ENCODE measurements at places on chromosomes 1 and 21.

DNA sequence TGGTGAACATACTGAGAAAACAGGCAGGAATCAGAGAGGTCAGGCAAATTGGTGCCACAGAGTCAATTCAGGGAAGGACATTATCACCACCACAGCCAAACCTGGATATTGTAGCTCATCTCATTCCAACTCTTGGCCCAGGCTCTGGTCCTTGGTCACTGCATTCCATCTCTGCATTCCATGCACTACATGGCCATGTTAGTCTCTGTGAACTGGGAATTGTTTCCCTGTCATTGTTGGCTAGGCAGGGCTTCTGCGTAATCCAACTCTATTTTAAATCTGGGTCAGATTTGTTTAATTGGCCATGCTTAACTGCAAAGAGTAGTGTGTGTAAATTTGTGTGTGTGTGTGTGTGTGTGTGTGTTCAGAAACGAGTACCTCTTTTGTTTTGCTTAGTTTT lies 837.6 kb upstream of the ADAMTS5 start:
- no peak for DNase-seq

- DNase-seq = no peak
These were observed 1237.8 kb downstream of the NCAM2 start for GRCh38 chr21:22235866-22236590.

- no peak for DNase-seq
These were observed 75.8 kb downstream of the TRIM33 start for GRCh38 chr1:114435088-114435715.

DNA sequence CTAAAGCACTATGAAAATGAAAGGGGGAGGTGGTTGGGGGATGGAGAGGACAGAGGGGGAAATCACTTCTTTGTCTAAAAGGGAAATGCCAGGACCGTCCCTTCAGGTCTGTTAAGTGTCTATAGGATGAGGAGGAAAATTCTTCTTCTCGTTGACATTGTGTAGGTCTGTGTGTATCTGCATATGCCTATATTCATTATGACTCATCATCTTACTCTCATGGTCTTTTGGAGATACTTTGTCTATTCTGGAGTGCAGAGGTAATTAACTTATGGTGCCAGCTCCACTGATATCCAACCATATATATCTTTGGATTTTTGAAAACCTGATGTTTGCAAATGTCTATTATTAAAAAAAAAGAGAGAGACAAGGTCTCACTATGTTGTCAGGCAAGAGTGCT lies 143.7 kb downstream of the PBX1 start:
- DNase-seq = no peak

- DNase-seq = no peak
These were observed 88.2 kb upstream of the AKT3 start for GRCh38 chr1:243938208-243938607.

GRCh38 chr1:211833174-211833820 lies 2.7 kb upstream of the LPGAT1 start:
- peak; percentile 11 for DNase-seq

DNA sequence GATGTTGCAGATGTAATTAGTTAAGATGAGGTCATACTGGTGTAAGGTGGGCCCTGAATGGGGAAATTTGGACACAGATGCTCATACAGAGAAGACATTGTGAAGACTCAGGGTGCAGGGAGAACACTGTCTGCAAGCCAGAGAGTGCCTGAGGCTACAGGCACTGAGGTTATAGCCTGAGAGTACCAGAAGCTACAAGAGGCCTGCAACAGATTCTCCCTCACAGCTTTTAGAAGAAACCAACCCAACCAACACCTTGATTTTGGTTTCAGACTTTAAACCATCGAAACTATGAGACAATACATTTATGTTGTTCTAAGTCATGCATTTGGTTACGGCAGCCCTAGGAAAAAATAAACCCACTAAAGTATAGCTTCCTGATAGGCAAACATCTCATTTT lies 321.7 kb upstream of the USP25 start:
- DNase-seq = no peak

- no peak for DNase-seq
These were observed 21.7 kb upstream of the GRIK1 start for GRCh38 chr21:29961291-29962027.

DNA sequence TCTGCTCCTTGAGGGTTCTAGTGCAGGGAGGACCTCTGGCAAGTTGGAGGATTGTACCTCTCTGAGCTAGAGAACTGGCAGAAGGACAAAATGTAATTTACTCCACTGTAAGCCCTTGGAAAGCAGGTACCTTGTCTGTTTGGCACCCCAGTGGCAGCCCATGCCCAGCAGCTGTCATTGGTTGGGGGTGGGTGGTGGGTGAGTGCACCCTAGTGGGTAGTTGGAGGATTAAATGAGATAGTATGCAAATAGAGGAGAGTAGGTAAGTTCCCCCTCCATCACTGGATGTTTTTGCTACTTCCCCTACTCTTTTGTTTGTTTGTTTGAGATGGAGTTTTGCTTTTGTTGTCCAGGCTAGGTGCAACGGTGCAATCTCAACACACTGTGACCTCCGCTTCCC lies 69.8 kb downstream of the RYR2 start:
- DNase-seq = no peak

- DNase-seq = peak; percentile 36
These were observed 169.2 kb upstream of the SGIP1 start for GRCh38 chr1:66364578-66365391.

DNA sequence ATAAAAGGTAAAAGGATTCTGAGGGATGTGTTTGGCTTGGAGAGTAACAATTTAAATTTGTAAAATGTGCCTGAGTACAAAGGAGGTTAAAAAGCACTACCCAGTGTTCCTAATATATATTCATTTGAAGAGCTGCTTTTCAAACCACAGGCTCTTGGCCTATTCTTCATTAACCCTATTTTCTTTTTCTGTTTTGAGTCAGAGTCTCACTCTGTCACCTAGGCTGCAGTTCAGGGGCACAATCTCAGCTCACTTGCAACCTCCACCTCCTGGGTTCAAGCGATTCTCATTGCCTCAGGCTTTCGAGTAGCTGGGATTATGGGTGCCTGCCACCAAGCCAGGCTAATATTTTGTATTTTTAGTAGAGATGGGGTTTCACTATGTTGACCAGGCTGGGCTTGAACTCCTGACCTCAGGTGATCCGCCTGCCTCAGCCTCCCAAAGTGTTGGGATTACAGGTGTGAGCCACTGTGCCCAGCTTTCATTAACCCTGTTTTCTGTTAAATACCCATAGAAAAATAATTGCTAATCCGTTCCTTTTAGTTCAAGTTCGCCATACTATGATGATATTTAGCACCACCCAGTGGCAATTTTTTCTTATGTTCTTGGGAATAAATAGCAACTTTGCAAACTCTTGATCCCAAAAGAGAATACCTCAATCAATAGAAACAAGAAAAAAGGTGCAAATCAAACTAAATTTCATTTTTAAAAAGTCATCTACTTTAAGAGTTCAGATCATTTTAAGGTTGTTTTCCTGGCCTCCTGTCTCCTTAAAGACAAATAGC lies 30.5 kb downstream of the ZBTB8OS start:
- DNase-seq = no peak

- DNase-seq = no peak
These were observed 41.8 kb downstream of the GATAD2B start for GRCh38 chr1:153880962-153881361.

GRCh38 chr21:36425286-36425685 lies 40.1 kb downstream of the CHAF1B start:
- DNase-seq = no peak

DNA sequence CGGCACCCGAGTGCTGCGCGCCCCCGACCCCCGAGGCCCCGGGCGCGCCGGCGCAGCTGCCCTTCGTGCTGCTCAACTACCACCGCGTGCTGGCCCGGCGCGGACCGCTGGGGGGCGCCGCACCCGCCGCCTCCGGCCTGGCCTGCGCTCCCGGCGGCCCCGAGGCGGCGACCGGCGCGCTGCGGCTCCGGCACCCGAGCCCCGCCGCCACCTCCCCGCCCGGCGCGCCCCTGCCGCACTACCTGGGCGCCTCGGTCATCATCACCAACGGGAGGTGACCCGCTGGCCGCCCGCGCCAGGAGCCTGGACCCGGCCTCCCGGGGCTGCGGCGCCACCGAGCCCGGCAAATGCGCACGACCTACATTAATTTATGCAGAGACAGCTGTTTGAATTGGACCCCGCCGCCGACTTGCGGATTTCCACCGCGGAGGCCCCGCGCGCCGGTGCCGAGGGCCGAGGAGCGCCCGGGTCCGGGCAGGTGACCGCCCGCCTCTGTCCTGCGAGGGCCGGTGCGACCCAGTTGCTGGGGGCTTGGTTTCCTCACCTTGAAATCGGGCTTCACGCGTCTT lies 49.0 kb downstream of the SIM2 start:
- peak; percentile 40 for DNase-seq

DNA sequence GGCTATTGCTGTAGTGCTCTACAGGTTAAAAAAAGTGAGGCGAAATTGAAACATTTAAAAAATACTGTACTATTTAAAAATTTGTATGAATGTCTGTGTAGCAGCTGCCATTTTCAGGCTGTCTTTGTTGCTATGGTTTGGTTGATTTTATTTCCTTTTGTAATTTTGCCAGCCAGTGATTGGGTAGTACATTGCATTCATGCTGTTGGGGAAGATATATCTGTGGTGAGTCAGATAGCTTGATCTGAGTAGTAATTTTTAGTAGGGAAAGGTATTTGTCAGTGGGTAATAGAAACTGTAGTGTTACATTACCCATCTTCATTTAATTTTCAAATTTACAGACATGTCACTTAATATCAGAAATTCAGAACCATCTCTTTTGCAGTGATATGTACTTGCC lies 15.0 kb downstream of the NFIA start:
- DNase-seq = no peak

GRCh38 chr21:42000908-42001307 lies 9.3 kb downstream of the ZBTB21 start:
- DNase-seq = no peak

- peak; percentile 42 for DNase-seq
These were observed 7.0 kb upstream of the TNFRSF1B start for GRCh38 chr1:12159816-12160215.

DNA sequence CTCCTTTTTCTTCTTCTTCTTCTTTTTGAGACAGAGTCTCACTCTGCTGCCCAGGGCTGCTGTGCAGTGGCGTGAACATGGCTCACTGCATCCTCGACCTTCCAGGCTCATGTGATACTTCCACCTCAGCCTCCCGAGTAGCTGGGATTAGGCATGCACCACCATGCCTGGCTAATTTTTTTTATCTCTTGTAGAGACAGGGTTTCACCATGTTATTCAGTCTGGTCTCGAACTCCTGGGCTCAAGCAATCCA lies 13.0 kb upstream of the PADI1 start:
- no peak for DNase-seq

GRCh38 chr1:156836892-156837291 lies 20.2 kb upstream of the SH2D2A start:
- DNase-seq = no peak

DNA sequence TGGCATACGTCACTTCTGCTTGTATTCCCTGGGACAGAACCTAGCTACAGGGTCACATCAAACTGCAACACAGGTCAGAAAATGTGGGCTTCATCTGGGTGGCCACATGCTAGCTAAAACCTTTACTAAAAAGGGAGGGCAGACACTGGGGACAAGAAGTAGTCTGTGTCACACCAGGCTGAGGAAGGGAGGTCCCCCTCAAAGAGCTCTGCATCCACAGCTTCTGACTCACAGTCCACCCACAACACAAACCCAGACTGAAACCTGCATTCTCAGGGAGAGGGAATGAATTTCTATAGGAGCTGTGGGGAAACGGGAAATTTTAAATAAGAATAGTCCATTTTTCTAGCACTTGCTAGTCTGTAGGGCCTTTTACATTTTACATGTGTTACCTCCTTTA lies 16.2 kb downstream of the OLIG2 start:
- DNase-seq = no peak

GRCh38 chr1:172382990-172383389 lies 37.5 kb upstream of the C1orf105 start:
- no peak for DNase-seq

- DNase-seq = peak; percentile 75
These were observed at the start of gene RAB4A for GRCh38 chr1:229270547-229271447. Gene RAB4A, plus strand, starts transcription at chr1:229271111. Its CDS starts 229 bp downstream, at chr1:229271340.

GRCh38 chr1:16173447-16174260 lies 17.8 kb upstream of the EPHA2 start:
- no peak for DNase-seq

- no peak for DNase-seq
These were observed 82.2 kb upstream of the BARHL2 start for GRCh38 chr1:90799326-90799725.

DNA sequence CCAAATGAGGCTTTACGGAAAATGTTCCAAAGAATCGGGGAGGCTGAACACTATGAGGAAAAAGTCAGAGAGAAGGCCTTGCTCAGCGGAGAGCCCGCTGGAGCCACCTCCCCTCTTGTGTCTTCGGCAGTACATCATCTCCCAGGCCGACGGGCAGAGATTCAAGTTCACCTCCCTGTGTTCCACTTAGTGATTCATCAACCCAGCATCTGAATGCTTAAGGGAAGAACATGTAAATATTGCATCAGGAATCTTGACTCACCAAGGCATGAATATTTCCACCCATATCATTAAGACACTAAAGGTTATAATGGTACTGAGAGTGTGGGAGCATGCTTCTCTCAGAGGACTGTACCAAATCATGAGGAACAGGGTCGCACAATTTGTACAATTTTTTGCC lies 172.5 kb downstream of the ST6GALNAC5 start:
- DNase-seq = no peak

GRCh38 chr1:5369223-5369622 lies 623.0 kb downstream of the NPHP4 start:
- no peak for DNase-seq

GRCh38 chr1:248752161-248753028 lies 3.2 kb downstream of the LYPD8 start:
- no peak for DNase-seq
